ENCODE measurements at places on chromosomes 11 and 22.

GRCh38 chr11:13045734-13046133 lies 36.6 kb downstream of the RASSF10 start:
- DNase-seq = no peak

- DNase-seq = peak; percentile 26
These were observed 26.2 kb downstream of the MTMR2 start for GRCh38 chr11:95897731-95898130.

DNA sequence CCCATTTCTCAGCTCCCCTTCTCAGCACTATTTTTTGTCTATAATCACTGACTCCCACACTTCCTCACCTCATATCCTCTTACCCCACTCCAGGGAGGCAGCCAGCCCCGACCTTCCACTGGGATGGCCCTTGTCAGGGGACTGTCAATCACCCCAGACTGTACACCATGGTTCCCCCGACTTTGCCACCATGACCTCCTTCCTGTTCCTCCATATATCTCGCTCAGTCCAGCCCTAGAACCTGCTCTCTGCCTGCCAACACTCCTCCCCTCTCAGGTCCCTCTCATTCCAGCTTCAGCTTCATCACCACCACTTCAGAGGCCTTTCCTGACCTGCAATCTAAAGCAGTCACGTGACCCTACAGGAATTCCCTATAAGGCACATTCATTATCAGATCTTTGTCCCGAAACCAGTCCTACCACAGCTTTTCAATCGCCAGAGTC lies 16.5 kb downstream of the PRPF19 start:
- no peak for DNase-seq

DNA sequence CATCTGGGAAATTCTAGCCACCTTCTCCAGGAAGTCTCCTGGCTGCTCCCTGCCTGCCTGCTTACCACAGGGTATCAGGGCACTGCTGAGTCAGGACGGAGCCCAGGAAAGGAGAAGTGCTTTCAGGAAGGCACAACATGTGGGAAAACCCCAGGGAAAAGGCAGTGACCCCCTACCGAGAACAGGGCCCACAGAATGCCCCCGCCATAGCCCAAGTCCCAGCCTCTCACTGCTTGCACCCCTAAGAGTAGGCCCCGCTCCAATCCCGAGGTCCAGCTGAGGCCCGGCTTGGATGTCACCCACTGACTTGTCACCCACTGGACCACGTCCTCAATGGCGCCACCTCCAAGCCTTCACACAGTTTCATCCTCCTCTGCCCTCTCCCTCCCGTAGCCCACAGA lies 34.1 kb downstream of the ARAP1 start:
- no peak for DNase-seq

- no peak for DNase-seq
These were observed 6.7 kb upstream of the CYTH4 start for GRCh38 chr22:37275622-37276021.

DNA sequence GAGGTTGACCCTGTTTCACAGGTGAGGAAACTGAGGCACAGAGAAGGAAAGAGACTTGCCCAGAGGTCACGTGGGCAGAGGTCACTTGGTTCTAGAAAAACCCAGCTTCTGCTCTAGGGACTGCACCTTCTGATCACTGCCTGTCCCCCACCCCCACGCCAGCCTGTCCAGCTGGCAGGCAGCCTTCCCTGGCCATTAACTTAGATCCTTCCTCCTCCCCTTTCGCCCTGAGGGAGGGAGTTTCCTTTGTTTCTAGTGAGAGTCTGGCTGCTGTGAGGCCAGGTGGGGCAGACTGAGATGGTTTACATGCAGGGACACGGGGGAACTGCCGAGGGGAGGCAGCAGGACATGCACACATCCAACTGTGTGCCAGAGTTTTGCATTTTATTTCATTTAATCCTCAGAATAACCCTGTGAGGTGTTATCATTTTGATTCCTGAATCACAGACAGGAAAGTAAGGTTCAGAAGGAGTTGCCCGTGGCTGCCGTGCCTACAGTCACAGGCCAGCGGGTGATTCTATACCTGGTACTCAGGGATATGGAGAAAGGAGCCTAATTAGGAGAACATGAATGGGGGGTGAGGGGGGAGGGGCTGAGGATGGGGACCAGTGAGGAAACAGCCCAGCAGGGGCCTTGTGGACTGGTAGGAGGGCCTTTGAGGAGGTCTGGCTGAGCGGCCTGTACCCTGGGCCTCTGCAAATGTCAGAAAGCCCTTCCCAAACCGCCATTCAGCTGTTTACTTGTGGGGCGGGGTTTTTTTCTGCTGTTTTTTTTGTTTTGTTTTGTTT lies 3.4 kb downstream of the FAM83F start:
- DNase-seq = peak; percentile 12

DNA sequence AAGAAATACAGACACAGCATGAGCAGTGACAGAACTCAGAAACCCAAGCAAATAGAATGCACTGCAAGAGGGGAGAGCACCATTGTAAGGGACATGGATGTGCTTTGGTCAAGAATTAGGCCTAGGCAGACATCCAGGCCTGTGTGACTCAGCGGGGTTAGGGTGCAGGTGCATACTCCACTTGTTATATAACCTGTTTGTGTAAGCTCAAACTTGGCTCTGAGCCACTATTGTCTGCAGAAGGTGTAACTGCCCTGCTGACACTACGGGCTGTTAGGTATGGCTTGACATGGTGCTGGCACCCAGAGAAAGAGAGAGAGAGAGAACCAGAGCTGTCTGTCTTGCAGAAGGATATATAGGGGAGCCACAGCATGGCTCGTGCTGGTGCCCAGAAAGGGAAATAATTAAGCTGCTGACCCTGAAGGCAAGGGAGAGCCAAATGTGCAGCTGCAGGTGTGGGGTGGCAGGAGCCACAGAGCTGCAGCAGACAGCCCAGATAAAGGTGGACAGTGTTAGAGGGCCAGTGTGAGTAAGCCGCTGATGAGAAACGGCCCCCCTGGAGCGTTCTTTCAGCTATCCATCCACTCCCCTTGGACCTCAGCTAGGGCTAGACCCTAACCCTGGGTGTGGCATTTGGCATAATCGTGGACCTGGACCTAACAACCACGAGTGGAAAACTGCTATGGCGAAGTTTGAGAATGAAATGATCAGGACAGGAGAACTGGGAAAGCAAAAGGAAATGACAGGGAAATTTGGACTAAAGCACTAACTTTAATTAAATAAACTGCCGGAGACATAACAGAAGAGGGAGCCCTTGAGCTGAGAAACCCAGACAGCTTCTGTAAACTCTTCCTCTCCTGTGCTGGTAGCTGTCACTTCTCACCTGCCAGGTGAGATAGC lies 253.0 kb upstream of the CCDC179 start:
- peak; percentile 44 for DNase-seq

All from adrenal gland (tissue), 19 donors.